ENCODE measurements at places on chromosomes 2 and 18. TPM values are rescaled to one million over a fixed set of nuclear protein-coding genes. Genes with fewer than 3 reads are reported as not detected.

- no peak for DNase-seq
These were observed 80.9 kb upstream of the IGFBP5 start for GRCh38 chr2:216776066-216776850.

GRCh38 chr2:175318542-175318941 is 137.0 kb upstream of the ATP5MC3 start:
- no peak for DNase-seq

DNA sequence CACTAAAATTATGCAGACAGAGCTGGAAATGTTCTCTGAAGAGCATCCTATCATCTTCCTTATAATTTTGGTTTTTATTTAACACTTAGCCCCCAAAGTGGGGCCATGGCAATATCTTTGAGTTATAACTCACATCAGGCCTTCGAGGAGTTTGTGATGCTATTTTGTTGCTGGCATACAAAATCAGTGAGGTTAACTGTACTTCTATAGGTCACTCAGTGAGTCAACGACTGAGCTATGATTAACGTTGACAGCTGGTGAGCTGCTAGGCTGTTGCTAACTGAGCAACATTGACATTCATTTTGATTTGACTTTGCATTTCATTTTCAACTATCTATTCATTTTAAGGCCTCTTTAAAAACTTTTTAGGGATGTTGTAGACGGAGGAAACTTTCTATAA is 50.0 kb downstream of the GPD2 start:
- no peak for DNase-seq

DNA sequence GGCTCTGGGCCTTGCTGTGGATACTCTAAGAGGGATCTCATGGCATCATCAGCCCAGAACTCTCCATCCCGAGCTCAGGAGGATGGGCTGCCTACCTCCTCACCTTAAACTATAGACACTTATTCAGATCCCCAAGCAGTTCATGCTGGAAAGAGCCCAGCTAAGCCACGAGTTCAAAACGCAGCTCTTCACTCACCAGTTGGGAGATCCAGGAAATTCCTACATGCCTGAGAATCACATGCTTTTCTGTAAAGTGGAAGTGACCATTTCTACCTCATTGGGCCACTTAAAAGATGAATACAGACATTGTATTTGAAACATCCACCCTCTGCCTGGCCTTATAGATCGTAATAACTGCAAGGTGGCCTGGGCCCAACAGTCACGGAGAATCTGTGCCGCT is 6.6 kb downstream of the ATOH8 start:
- DNase-seq: no peak

GRCh38 chr2:20614201-20615067 is 36.5 kb downstream of the HS1BP3 start:
- DNase-seq: peak; percentile 70

DNA sequence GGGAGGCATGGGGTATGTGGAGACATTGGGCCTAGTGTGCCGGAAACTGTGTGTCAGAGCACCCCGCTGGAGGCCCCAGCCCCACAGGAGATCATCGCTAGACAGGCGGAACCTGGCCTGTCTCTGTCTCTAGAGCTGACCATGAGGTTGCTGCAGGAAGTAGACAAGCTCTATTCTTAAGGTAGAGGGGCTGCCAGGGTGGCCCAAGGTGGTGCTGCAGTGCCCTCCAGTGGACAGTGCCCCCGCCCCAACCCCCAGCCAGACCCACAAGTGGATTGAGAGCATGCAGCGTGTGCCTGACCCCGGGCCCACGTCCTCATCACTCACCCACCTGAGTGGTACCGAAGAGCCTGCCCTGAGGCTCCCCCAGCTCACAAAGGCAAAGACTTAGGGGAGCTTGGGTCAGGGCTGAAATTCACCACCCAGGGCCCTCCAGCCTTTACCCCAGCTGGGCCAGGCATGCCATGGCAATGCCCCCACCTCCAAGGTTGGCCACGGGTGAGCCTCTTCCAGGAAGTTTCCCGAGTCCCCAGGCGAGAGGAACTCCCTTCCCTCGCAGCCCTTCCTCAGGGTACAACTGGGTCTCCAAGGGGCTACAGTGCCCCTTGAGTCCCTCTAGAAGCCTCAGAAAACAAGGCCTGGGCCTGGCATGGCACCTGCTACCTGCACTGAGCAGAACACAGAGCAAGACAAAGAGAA is 155.0 kb downstream of the TTC32 start:
- peak; percentile 66 for DNase-seq

GRCh38 chr2:26735097-26735496 is 29.0 kb upstream of the SLC35F6 start:
- no peak for DNase-seq

GRCh38 chr2:30217644-30218337 is 13.5 kb upstream of the LBH start:
- peak; percentile 71 for DNase-seq

DNA sequence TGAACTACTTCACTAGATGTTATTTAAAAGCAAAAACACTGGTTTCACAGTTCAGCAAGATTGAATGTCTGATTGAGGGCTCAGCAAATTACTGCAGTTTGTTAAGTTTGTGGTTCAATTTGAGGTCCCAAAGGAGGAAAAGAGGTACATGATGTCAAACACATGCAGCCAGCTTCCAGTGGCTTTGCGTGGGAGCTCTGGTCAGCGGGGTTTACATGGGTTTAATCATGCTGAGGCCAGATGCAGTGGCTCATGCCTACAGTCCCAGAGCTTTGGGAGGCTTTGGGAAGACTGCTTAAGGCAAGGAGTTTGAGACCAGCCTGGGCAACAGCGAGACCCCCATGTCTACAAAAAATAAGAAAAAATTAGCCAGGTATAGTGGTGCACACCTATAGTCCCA is 111.5 kb downstream of the MAPK4 start:
- peak; percentile 53 for DNase-seq

DNA sequence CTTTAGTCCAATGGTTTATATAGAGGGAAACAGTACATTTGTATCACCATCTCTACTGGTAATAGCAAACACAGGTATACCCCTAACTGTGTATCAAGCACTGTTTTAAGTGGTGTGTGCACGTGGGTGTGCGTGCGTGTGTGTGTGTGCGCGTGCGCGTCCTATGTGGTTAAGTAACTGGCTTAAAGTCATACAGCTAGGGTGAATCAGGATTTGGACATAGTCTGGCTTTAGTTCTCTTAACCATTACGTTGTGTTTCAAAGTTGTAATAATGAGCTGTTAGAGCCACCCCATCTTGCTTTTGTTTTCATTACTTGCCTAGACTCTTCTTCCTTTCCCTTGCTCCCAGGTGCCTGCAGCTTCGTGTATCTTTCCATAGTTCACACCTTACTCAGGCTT is 2.1 kb downstream of the HADHB start:
- DNase-seq: no peak

DNA sequence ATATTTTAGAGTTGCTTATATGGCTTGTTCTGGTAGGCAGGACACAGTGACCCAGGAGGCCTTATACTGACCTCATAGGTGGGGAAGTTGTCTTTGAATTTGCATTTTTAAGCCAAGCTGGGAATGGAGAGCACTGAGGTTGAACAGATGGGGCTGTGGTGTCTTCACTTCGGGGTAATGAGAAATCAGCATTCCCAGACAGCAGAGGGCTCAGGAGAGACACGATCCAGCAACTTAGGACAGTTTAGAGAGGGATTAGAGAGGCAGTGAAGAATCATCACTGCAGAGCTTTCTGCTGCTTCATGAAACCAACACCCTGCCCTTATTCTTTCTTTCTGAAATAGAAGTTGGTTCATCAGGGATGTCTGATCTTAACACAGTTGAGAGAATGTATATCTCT is 202.4 kb downstream of the TDRD15 start:
- DNase-seq: no peak

- DNase-seq: no peak
These were observed 264.4 kb downstream of the ERBB4 start for GRCh38 chr2:212274215-212274614.

GRCh38 chr2:127053731-127054603 is 53.0 kb downstream of the BIN1 start:
- no peak for DNase-seq

GRCh38 chr2:134141598-134142340 is 112.1 kb upstream of the MGAT5 start:
- no peak for DNase-seq

DNA sequence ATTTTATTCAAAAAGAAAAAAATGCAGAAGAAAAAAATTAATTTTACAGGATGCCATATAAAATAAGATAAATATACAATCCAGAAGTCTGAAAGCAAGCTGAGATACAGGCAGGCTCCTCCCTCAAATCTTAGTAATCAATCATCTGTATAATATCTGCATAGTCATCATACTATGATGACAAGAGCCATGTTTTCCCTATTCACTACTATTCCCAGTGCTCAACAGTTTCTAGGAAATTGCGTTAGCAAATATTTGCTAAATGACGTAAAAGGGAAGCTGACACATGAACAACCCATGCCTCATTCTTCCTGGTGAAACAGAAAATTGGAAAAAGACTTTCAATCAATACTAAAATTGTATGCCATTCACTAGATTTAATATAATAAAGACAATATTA is 793.2 kb downstream of the SUCLG1 start:
- DNase-seq: no peak

- DNase-seq: no peak
These were observed 68.3 kb downstream of the TMEFF2 start for GRCh38 chr2:192126426-192126825.

DNA sequence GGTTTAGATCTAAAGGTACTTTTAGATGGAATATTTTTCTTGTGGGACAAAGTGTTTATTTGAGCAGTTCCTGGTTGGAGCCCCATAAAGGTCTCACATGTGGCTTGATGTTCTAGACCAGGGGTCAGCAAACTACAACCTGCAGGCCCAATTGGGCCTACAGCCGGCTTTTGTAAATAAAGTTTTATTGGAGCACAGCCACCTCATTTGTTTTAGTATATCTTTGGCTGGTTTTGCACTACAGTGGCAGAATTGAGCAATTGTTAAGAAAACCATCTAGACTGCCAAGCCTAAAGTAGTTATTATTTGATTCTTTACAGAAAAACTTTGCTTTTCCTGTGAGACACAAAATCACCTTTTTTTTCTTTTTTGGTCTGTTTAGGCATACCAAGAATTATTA is 41.6 kb downstream of the NDC80 start:
- no peak for DNase-seq

GRCh38 chr2:70103531-70104061 is 16.3 kb downstream of the PCBP1 start:
- DNase-seq: no peak

Gene TANC1
- 55.6 TPM for total RNA-seq

Gene SNED1
- total RNA-seq: 9.7 TPM

Gene GPR55
- total RNA-seq: not detected

Gene ACADL
- total RNA-seq: 6.2 TPM

Gene ZNF892
- total RNA-seq: 4.8 TPM

Gene PPP1R1C
- 29.6 TPM for total RNA-seq

Gene TPO
- total RNA-seq: 11.8 TPM

Gene MPP4
- total RNA-seq: not detected

Gene NEB
- 10.9 TPM for total RNA-seq

Gene C2orf80
- not detected for total RNA-seq

Gene FTCDNL1
- total RNA-seq: 2.3 TPM

Gene FBXO36
- total RNA-seq: 1.2 TPM

Gene TTN
- total RNA-seq: 4,176 TPM

Gene POMC
- total RNA-seq: 3.1 TPM

Gene IL1RL1
- 1.1 TPM for total RNA-seq

Measured in cardiac septum (tissue), 1 donor.